ENCODE measurements at places on chromosomes 13 and 19.

DNA sequence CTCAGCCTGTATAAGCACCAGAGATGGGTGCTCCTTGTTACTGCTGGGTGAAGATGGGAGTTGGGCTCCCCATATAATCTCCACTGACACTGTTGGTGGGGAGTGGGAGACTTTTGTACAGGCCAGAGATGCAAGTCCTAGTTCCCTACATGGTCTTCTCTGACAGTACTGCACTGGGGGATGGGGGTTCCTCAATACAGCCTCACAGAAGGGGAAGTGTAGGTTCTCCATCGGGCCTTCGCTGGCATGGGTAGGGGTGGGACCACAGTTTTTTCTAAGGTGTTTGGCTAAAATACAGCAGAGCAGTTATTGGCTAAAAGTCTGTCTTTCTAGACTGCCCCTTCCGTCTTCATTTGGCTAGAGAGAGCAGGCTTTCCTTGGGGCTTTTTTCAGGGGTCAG lies 167.2 kb upstream of the SERP2 start:
- no peak for DNase-seq

DNA sequence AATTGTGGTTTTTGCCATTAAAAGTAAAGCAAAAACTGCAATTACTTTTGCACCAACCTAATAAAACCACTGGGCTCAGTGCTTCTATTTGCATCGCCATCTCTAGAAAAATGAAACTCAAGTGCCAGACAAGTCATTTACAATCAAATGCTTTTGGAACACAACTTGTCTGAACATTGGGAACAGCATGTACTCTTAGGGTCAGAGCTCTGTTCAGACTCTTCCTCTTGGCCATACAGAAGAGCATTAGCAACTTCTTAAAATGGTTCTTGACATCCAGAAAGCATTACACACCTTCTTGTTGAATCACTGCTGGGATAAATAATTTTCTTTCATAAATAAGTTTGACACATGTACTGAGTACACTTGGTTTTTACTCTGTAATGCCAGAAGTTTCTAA lies 272.5 kb downstream of the DCLK1 start:
- no peak for DNase-seq

GRCh38 chr19:47754206-47755064 lies 9.1 kb downstream of the NOP53 start:
- DNase-seq: no peak

- DNase-seq: no peak
These were observed 521.3 kb downstream of the UQCRFS1 start for GRCh38 chr19:28691683-28692082.

DNA sequence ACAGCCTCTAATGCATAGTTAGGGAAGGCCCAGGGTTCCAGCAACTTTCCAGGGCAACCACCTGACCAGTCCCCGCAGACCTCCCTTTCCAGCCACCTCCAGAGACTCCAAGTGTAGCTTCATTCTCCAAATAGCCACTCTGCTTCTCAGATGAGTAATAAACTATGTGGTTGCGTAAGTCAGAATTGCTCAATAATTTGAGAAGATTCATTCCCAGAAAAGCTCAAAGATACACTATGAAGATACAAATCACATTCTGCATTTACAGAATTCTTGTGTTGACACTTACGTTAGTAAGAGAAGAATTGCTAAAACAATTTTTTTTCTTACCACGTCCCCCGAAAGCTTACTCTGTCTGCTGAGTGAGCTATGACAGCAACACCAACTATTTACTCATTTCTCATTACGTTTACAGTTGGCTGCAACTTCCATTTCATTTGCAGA lies 8.2 kb upstream of the LATS2 start:
- DNase-seq: peak; percentile 74
